ENCODE measurements at places on chromosomes 16 and 17.

DNA sequence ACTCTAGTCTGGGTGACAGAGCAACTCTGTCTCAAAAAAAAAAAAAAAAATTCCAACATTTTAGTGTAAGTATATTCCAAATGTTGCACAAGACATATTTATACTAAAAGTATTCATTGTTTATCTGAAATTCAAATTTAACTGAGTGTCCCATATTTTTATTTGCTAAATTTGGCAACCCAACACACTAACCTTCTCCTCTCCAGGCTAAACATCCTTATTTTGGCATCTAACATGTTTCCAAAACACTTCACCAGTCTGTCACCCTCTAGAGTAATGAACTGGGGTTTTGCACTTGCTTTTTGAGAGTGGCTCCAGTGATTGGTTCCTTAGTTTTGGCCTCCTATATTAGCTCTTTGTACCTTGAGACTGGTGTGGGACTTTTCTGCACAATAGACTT lies 243.4 kb upstream of the SALL1 start:
- no peak for DNase-seq

- DNase-seq = no peak
Observed at GRCh38 chr16:57741660-57742191, 6.2 kb downstream of the KATNB1 start.

DNA sequence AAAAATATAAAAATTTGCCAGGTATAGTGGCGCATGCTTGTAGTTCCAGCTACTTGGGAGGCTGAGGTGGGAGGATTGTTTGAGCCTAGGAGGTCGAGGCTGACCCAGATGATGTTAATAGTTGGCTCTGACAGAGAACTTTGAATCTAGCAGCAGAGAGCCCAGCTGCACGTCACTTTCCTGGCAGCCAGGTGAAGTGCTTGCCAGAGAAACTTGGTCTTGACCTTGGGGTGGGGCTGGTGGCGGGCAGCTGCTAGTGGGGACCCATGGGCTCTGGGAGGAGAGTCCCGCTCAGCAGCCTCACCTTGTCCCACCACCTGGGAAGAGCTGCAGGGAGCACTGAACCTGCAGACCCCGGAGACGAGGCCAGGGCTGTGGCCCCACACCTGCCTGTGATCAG lies 3.1 kb upstream of the C16orf74 start:
- no peak for DNase-seq

- no peak for DNase-seq
Observed at GRCh38 chr17:75109407-75110233, at the start of gene ARMC7. Gene ARMC7, plus strand, starts transcription at chr17:75109969. Its CDS starts 320 bp downstream, at chr17:75110289.

DNA sequence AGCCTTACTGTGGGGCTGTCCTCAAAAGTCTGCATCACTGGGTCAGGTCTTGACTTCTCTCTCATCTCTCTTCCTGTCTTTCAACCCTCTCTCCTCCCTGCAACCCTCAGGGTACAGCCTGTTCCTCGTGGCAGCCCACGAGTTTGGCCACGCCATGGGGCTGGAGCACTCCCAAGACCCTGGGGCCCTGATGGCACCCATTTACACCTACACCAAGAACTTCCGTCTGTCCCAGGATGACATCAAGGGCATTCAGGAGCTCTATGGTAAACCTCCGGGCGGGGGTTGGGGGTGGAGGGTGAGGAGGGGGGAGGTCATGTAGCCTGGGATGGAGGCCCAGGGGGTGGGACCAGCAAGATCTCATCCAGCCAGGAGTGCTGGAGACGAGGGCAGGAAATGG lies 12.7 kb downstream of the MMP2 start:
- no peak for DNase-seq

GRCh38 chr17:59829217-59830006 lies 63.3 kb downstream of the TUBD1 start:
- DNase-seq = peak; percentile 97

GRCh38 chr16:75062135-75062975 lies 54.2 kb downstream of the LDHD start:
- no peak for DNase-seq
